NCI-H1694 treated with DMSO at 0.1 percent for 48 hours (cell line): ENCODE measurements at places on chromosomes 6 and 20.

- DNase-seq: no peak
Observed at GRCh38 chr20:50658804-50659380, 32.5 kb downstream of the RIPOR3 start.

DNA sequence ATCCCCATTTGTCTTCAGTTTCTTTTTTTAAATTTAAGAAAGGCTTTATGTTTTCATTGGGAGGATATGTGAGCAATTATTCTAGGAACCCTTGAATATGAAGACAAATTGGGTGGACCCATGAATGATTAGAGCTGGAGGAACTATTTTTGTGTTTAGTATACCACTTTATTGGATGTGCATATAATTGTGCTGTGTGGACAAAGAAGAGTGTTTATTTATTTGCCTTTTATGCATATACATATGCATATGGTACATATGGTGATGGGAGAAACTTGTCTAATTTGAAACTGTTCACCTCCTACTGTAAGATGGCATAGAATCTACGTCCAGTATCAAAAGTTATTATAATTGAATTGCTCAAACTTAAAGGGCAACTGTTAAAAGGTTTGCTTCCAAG is 94.8 kb upstream of the CENPW start:
- DNase-seq: no peak

- no peak for DNase-seq
Observed at GRCh38 chr20:3077618-3078134, 6.3 kb downstream of the OXT start.

- no peak for DNase-seq
Observed at GRCh38 chr20:37283530-37284195, 5.8 kb upstream of the MANBAL start.

DNA sequence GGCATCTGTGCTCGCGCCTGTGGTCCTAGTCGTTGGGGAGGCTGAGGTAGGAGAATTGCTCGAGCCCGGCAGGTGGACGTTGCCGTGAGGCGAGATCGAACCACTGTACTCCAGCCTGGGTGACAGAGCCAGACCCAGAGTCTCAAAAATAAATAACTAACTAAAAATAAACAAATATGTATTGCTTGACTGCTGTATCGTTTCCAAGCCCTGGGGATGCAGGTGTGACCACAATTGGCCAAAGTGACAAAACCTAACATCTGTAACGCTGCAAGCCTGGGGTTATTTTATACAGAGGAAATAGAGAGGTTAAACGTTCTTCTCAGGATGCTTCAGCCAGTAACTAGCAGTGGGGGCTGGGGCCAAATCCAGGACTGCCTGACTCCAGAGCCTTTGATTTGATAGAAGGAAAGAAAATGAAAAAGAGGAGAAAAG is 1.9 kb upstream of the SRSF3 start:
- DNase-seq: no peak

DNA sequence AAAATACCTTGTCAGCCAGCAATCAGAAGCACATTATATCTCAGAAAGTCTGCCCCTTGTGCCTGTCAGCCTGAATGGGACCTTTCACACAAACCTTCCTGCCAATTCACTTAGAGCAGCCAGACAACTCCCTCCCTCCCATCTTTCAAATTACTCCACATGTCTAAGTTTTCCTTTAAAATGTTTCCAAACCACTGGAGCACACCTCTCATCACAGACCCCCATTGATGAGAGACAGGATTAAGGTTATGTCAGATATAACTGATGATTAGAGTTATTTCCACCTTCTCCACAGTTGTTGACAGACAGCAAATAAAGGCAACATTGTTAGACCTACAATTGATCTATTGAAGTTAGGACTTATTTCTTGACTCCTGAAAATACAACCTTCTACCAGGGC is 408.4 kb downstream of the PLCB1 start:
- DNase-seq: no peak

DNA sequence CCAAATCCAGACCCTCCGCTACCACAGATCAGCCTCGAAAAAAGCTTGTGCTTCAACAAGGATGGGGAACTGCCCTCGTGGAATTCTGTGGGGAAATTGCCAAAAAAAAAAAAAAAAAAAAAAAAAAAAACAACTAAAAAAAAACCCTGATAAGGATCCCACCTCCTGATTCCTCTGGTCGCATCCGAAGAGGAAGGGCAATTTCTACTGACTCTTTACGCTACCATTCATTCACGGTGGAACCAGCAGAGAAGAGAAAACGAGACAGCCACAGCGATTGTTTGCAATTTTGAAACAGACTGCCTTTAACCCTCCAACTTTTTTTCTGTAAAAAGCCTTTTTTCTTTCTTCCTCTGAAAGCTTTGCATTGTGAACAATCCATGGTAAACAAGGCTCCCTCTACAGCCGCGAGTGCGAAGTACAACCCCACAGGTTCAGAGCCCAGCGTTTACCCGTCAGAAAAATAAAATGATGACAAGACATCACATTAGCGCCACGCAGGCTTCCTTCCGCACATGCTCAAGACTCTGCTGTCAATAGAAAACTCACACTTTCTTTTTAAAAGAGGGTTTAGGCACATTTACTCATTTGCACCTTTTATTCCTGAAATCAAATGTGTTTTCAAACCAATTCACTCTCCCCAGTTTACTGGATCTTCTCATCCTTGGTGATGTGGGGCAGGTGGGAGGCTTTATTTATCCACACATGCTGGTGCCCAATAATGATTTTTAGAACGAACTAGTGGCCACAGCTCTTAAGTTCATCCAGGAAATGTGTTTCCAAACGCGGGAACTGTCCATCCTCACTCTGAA is 100.0 kb downstream of the NOL4L start:
- peak; percentile 74 for DNase-seq

DNA sequence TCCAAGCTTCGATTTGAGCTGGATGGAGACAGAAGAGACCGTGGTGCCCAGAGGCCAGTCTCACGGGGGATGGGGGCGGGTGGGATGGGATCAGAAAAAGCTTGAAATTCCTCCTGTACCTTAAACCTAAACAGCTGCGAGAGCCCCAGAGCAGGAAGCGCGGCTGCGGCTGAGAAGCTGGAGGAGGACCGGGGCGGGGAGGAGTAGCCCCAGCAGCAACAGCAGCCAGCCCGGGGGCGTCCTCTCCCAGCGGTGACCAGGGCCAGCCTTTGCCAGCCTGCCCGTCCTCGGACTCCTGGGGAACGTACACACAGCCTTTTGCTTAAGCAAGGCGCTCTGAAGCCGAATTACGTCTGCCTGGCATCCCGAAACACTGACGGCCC is 17.4 kb upstream of the PRDM13 start:
- DNase-seq: peak; percentile 22

DNA sequence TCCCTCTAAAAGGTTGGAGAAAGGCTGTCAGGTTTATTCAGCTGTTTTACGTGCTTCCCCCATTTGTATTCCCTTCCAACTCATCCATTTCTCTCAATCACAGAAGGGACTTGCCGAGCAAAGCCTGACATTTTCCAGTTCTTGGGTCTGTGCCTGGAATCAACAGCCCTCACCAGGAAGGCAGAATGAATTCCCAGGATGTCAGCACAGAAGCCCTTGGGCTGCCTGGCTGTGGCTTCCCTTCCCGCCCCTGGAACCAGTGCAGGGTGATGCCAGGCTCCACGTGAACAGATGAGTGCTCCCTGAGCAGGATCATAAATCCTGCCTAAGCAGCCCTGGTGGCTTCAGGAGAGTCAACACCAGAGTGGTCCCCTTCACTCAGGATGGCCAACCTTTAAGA is 86.1 kb upstream of the CD83 start:
- no peak for DNase-seq

- no peak for DNase-seq
Observed at GRCh38 chr6:167824591-167825331, 1.9 kb upstream of the AFDN start.

DNA sequence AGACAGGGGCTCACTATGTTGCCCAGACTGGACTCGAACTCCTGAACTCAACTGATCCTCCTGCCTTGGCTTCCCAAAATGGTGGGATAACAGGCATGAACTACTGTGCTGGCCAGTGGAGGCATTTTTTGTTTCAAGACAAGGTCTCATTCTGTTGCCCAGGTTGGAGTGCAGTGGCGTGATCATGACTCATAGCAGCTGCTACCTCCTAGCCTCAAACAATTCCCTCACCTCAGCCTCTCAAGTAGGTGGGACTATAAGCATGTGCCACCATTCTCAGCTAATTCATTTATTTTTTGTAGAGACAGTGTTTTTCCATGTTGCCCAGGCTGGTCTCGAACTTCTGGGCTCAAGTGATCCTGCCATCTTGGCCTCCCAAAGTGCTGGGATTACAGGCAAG is 17.2 kb downstream of the ENPP3 start:
- no peak for DNase-seq

DNA sequence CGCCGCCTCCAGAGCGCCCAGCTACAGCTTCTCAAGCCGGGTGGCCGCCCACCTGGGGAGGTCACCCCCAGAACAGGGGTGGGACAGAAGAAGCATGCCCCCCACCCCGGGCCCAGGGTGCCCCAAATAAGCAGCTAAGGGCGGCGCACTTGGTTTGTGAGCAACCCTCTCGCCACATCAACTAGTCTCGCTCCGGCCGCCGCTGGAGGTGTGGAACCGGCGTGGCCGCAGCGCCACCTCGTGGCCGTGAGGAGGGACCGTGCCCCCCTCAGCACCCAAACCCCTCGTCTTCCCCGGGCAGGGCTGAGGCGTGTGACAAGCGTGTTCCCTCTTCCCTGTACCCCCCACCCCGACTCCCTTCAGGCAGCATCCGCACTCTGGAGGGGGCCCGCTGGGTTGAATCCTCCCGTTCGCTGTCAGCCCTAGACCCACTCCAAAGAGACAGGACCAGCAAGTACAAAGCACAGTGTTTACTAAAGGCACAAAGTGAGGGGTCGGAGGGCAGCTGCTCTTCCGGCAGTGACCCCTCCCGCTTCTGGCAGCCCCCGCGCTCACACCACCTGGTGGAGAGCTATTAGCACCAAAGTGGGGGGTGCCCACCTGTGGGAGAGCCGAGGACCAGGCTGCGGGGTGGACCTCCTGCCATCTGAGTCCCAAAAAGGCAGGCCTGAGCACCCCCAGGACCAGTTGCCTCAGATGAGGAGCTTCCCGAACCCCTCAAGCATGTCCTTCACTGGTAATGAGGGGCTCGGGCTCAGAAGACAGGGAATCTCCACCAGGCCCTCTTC is 45.4 kb downstream of the MDFI start:
- peak; percentile 22 for DNase-seq

DNA sequence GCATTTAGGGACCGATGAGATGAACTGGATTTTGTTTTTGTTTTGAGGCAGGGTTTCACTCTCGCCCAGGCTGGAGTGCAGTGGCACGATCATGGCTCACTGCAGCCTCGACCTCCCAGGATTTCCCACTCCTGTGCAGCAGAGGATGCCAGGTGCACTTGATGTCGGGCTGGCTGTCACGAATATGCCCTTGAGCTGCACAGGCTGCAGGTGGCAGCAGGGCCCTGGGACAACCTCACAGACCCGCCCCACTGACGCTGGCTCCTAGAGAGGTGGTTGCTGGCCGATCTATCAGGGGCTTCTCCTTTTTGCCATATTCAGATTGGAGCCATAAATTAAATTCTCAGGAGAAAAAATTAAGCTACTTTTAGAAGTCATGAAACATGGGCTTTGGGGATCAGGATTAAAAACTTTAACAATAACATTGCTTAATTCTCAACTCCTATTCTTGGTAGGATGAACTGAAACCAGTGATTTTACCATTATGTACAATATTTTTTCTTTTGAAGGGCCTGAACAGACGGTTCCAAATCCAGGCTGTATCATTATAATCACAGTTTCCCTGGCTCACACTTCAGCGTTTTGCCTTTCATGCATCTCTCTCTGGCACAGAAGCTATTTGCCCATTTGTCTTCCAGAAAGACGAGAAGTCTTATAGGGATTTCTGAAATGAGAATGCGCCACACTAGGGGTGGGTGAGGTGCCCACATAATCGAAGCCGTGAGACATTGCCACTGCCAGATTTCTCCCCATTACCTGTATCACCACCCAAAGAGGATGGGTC is 32.4 kb downstream of the NQO2 start:
- no peak for DNase-seq

DNA sequence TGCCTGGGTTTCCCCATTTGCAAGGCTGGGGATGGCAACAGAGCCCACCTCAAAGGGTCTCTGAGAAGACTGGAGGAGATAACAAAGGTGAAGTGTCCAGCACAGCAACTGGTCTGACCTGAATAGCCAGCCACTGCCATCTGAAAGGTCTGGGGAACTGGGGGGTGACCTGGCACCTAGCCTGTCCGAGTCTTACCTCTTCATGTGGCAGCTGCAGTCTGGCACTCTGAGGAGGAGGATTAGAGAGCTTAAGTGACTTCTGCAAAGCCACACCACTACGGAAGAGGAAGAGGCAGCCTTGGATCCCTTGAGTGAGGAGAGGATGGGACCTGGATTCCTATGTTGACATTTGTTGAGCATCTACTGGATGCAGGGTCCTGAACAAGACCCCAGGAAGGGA is 22.2 kb downstream of the C20orf203 start:
- no peak for DNase-seq

DNA sequence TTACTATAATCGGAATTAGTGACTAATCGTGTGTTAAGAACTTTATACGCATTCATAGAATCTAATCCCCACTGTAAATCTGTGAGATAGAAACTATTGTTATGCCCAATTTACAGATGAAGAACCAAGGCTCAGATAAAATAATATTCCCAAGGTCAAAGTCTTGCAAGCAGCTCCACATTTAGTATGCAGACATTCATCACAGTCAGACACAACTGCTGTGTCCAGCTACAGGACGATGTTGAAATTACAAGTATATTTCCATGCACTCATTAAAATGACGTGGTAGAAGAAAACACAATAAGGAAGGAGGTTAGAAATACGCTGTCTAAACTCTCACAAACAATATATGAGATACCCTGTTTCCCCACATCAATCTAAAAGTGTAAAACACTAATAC is 82.5 kb downstream of the PREX1 start:
- DNase-seq: no peak
